Glomerular endothelial cell (primary cell): ENCODE measurements at places on chromosomes 7 and 10.

GRCh38 chr10:68049289-68050078 is 25.6 kb downstream of the HERC4 start:
- no peak for DNase-seq

DNA sequence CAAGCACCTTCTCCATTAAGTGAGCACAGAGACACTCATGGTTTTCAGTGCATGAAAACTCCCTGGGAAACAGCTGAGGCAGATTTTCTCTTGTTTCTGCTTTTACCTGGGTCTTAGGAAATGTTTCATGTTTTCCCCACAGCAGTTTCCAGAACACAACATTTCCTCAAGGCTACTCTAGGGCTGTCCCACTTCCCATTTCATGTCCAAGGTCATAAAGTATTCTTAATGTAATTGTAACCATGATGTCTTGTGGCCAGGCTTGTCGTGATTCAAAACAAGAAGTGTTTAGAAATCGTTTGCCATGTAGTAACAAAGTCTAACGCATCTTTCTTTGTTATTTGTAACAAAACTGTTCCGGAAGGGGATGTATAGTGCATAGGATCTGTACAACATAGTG is 83.8 kb upstream of the NRP1 start:
- no peak for DNase-seq

DNA sequence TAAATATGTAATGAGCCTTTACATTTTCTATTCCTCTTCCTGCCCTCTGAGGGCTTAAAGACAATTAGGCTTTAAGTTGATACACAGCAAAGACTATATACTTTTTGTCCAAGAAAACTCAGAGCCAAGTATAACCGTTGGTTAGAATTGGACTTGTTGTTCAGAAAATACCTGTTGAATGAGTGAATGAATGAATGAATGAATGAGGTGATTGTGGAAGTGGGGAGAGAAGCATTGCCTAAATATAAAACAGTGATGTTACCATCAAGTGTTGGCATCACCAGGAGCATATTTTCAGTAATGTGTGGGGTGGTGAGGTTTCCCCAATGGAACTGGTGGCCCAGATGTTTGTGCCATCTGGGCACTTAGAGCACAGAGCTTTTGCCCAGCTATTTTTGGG is 106.9 kb downstream of the AOAH start:
- DNase-seq: no peak

- no peak for DNase-seq
Observed at GRCh38 chr10:287026-287709, 151.9 kb downstream of the ZMYND11 start.

DNA sequence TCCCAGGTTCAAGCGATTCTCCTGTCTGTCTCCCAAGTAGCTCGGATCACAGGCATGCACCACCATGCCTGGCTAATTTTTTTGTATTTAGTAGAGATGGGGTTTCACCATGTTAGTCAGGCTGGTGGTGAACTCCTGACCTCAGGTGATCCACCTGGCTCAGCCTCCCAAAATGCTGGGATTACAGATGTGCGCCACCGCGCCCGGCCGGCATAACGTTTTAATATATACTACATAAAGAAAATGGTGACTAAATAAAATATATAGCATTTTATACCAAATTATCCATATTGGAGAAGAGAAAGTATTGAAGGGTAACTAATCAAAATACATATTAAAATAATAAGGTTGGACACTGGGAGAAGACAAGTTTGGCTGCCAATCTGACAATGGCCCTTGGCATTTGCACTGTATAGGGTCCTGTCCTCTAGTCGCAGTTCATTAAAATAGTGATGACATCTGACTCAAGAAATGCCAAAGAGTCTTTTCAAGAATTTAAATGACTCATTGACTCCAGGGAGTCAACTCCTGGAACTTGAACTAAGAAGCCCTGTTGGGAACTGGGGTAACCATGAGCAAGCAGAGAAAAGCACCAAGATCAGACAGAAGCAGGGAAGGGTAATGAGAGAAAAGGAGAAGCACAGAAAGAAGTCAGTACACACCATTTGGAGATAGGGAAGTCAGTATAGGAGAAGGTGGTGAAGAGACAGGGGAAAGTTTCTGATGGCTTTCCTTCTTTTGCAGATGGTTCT is 91.1 kb downstream of the CH25H start:
- DNase-seq: peak; percentile 39

- DNase-seq: no peak
Observed at GRCh38 chr7:2450198-2451107, 25.7 kb downstream of the GRIFIN start.

DNA sequence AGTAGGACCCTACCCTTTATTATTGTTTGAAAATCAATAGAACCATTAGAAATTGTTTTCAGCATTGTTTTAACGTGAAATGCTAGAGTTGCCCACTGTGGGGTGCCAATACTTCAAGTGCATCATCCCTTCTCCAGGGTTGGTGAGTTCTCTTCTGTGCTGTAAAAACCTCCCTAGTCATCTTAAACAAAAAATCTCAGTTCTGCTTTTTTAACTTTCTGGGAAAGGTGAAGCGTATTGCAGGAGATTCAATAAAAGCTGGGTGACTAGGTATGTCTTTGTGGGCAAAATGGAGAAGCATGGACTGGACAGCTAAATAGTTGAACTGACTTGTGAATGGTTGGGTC is 699.1 kb downstream of the SUGCT start:
- DNase-seq: no peak
